ENCODE measurements at places on chromosomes 3 and 15.

DNA sequence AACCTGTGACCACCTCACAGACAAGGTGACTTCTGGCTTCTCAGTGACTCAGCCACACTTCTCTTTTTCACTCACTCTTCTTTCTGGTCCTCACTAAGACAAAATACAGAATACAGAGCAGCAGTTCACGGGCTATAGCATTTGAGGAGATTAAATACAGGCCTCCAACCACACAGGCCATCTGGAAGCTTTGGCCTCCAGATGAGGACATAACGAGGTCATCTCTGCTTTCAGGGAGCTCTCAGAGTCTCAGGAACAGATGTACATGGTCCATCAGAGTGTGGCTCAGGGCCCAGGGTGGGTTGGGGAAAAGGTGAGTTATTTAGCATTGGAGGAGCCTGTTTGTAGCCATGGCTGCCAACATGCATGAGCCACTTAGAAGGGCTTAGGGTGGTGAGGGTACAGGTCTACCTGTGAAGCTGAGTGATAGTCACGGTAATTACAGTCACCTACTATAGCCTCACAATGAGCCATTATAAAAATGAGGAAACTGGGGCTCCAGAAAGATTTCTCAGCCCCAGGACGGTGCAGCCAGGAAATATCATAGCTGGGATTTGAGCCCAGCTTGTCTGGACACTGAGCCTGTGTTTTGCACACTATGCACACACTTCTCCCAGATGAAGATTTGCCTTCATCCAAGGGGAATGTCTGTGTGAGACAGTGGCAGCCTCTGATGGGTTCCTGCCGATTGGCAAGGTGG, 159.8 kb upstream of the CTDSPL start:
- no peak for DNase-seq

DNA sequence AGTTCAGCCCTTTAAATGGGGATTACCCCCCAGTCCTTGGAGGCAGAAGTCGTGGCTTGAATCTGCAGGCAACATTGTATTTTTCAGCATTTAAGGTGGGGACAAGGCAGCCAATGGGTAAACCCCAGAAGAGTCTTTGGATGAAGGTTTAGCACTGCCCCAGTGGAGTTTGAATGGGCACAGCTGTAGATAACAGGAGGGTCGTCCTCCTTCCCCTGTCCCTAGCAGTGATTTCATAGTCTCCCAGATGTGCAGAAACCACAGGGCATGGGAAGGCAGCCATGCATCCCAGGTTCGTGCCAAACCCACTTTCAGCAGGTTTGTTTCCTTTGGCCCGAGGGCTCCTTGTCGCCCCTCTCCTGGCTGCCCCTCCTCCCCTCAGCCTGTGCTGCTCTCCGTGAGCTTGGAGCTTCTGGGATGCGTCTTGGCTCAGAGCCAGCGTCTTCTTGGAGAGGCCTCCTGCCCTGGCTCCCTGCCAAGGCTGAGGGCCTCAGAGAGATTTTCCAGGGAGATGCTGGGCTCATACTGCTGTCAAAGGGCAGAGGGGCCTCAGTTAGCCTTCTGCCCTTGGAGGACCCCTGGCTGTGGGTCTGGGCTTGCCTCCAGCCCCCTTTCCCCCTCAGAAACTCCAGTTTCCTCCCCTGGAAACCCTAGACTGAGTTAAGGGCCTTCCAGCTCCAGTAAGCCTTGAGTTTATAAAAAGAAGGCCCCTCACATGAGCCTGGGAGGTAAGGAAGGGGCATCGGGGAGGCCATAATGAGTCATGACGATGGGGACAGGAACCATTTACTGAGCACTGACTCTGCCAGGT, 48.9 kb upstream of the POLG start:
- DNase-seq: peak; percentile 42

DNA sequence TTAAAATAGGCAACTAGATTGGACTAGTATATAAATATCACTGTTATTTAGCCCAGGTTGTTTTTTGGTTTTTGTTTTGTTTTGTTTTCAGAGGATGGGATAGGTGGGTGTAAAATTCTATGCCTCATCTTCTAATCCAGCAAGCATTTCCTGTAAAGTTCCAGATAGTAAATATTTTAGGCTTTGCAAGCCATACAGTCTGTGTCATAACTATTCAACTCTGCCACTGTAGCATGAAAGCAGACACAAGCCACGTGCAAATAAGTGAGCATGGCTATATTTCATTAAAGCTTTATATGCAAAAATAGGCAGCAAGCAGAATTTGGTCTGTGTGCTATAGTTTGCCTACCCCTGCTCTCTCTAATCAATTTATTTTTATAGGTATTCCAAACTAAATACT, 657.3 kb upstream of the TGFBR2 start:
- DNase-seq: no peak

- DNase-seq: no peak
Observed at GRCh38 chr15:35540885-35541284, 5.1 kb downstream of the DPH6 start.

GRCh38 chr3:27022096-27022761, 347.0 kb downstream of the NEK10 start:
- DNase-seq: no peak

DNA sequence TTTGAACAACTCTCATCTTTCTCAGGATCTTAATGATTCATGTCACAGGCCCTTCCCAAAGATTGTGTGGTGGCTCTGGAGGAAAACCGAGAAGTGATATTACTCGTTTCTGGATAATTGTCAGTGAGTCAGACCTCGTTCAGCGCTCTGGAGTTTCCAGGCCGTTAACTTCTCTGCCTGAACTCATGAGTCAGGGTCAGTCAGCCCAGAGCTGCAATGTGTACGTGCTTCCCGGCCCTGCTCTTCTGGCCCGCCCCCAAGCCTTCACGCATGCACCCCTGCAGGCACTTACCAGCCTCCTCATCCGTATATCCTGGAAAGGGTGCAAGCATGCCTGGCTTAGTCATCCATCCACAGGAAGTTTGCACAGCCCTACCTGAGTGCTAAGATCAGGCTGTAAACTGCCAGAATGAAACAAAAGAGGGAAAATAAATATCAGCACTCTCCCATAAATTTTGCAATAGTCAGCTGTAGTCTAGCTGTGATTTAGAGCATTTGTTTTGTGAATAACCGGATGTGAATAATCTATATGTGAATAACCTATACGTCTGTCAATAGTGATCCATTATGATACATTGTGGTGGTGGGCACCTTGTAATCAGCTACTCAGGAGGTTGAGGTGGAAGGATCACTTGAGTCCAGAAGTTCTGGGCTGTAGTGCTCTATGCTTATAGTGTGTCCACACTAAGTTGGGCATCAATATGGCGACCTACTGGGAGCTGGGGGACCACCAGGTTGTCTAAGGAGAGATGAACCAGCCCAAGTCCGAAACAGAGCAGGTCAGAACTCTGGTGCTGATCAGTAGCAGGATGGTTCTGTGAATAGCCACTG, 35.3 kb upstream of the SEMA4B start:
- DNase-seq: no peak

- DNase-seq: no peak
Observed at GRCh38 chr3:189419038-189419437, 212.2 kb upstream of the TP63 start.

- DNase-seq: no peak
Observed at GRCh38 chr3:147941969-147942368, 532.8 kb downstream of the ZIC1 start.

GRCh38 chr3:189344996-189345395, 173.2 kb downstream of the TPRG1 start:
- DNase-seq: no peak

GRCh38 chr3:158492685-158493084, 78.3 kb upstream of the MLF1 start:
- DNase-seq: no peak

DNA sequence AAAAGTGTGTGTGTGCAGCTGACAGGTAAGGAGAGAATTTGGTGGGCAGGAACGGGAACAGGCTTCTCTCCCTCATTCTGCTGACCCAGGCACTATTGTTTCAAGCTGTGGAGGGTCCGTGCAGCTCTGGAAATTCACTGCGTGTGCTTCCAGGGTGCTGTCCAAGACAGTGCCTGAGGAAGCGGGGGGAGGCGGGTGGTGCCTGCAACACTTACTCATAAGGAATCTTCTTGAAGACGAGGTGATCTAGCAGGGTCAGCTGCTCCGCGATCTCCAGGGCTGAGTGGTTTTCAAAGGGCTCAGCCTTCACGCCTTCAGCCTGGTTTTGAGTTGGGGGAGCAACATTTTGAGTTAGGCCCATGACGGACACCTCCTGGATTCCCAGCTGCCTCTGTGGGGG, 46.6 kb upstream of the CTSH start:
- DNase-seq: no peak

DNA sequence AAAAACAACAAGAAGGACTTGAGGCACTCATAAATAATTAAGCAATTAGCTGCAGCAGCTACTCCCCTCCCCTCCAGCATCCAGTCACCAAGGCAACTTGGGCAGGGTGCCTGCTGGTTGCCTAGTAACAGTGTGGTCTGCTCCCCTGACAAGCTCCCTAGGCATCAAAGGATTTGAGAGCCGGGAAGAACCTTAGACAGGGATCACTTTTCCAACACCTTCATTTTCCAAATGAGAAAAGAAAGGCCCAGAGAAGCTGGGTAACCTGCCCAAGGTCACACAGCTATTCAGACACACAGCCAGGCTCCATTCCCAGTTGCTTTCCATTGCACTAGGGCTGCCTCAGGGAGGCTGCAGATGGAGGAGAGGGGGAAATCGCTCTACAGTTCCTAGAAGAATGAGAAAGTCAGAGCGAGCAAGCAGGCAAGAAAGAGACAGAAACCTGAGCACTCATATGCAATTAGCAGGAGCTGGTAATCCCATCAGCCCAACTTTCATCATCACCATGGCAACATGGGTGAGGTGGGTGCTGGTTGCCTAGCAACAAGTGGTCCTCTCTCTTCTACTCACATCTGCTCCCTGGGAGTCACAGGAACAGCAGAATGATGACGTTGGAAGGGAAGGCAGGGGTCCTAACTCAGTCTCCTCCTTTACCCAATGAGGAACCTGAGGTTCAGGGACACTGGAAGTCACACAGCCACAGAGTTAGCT, 3.6 kb upstream of the EIF4E3 start:
- no peak for DNase-seq

- DNase-seq: no peak
Observed at GRCh38 chr3:39358333-39358732, 24.8 kb upstream of the SLC25A38 start.

DNA sequence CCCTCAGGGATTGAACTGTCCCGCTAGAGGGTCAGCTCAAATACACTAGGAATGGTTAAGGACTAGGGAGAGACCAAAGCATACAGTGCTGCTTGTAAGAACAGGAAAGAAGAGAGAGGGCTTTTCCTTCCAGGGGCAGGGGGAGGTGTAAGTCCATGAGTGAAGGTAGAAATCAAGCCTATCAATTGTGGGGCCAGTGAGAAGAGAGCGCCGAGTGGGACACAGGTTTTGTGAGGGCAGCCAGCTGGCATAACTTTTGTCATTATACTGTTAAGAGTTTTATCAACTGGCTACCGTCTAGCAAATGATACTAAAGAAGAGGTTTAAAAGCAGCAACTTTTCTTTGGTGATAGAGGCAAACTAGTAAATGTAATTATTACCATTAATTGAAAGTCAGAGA, 45.0 kb downstream of the LMCD1 start:
- DNase-seq: no peak

- DNase-seq: no peak
Observed at GRCh38 chr3:100019719-100020118, 94.6 kb downstream of the FILIP1L start.

GRCh38 chr3:134929976-134930375, 134.9 kb downstream of the EPHB1 start:
- no peak for DNase-seq

GRCh38 chr3:27910456-27910855, 188.3 kb upstream of the EOMES start:
- no peak for DNase-seq

GRCh38 chr15:49096090-49096750, 50.0 kb upstream of the SECISBP2L start:
- no peak for DNase-seq

DNA sequence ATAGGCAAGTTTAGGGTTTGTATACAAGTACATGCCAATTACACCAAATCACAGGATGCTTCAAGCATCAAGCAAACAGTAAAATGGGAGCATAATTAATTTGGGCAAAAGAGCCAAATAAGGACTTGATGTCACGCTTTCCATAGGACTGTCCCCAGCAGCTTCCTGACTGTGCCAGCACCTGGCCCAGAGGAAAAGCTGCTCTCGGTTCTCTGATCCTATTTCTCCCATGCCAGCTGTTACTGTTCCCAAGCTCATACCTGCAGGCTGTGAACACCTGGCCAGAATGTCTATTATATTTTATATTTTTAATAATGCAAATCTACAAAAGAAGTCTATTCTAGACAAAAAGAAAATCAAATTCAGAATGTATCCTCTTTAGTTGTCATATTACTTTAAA, 12.2 kb downstream of the ZXDC start:
- DNase-seq: no peak

DNA sequence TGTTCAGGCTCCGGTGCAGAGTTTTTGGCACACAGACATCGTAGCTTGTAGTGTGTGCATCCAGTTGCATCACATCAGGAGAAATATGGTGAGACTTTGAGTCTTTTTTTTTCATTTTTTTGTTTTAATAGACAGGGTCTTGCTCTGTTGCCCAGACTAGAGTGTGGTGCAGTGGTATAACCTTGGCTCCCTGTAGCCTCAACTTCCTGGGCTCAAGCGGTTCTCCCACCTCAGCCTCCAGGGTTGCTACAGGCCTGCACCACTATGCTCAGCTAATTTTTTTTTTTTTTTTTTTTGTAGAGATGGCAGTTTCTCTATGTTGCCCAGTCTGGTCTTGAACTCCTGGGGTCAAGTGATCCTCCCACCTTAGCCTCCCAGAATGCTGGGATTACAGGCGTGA, 51.1 kb upstream of the TEX264 start:
- no peak for DNase-seq

DNA sequence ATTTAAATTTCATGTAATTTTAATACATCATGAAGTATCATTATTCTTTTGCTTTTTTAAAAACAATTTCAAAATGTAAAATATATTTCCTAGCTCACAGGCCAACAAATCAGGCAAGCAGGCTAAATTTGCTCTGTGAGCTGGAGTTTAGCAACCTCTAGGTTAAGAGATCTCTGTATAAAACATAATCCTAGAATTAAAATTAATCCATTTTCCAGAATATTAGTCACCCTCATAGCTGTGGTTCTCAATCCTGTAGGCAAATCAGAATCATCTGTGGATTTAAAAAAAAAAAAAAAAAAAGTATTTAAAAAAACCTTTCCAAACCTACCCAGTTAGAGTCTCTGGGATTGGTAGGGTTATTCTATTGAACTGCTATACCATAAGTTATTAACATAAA, 209.7 kb downstream of the MINAR1 start:
- DNase-seq: no peak

GRCh38 chr15:62782071-62782841, 260.3 kb upstream of the TPM1 start:
- peak; percentile 65 for DNase-seq

GRCh38 chr3:119148493-119149180, 2.7 kb downstream of the TEX55 start:
- DNase-seq: no peak

DNA sequence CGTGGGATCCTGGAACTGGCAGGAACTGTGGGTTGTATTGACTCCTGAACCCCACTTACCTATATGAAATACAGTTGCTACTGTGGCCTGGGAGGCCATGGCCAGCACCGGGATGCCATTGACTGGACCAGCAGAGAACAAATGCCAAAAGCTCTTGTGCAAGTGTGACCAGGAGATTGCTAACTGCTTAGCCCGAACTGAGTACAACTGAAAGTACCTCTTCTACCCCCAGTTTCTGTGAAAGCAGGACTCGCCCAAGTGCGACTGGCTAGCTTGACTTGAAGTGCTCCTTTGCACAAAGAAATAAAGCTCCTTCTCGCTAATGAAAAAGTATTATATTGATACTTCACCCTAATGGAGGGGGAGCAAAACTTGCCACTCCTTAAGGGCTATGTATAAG, 101.3 kb upstream of the ATP11B start:
- DNase-seq: no peak
